CD4-positive, alpha-beta memory T cell (primary cell): ENCODE measurements at places on chromosomes 5 and 9. TPM values are rescaled to one million over a fixed set of nuclear protein-coding genes. Genes with fewer than 3 reads are reported as not detected.

UQCRQ gene
- total RNA-seq = 127 TPM

ACTL7A gene
- total RNA-seq = not detected

DNA sequence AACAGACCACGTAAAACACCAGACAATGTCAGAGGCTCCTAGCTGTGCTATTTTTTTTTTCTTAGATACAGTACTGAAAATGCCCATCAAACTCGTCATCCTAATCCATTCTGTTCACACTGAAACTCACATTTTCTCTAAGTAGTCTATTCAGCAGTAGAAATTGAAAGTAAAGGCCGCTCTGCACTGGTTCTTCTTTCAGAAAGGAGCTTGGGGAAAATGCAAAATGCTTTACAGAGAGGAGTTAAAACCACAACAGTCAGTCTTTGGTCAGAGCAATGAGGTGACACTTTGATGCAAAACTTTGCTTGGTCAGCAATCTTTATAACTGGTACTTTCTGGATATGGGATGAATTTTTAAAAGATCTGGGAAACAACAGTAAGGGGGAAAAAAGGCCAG lies 43.8 kb upstream of the SUSD1 start:
- DNase-seq = no peak

GARIN3 gene
- not detected for total RNA-seq
